ENCODE measurements at places on chromosomes 3 and 15.
A peak's percentile ranks its signal among the peaks of the same experiment; 100 is the strongest.

DNA sequence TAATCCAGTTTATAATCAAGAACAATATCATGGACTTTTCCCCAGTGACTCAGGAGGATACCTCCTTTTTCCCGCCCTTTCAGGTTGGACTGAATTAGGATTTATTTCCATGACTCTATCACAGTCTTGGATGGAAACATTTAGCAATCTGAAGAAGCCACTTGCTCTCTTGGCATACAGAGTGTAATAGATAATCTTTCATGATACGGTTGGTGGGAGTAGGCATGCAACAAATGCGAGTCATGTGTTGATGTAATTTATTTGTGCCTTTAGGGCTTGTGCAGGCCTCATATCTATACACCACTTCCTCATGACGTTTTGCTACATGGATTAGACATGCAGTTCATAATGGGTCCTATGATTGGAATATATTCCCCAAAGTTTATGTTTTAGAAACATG lies 54.2 kb upstream of the MCTP2 start:
- no peak for DNase-seq

GRCh38 chr3:46561951-46562350 lies 4.2 kb downstream of the LRRC2 start:
- no peak for DNase-seq

DNA sequence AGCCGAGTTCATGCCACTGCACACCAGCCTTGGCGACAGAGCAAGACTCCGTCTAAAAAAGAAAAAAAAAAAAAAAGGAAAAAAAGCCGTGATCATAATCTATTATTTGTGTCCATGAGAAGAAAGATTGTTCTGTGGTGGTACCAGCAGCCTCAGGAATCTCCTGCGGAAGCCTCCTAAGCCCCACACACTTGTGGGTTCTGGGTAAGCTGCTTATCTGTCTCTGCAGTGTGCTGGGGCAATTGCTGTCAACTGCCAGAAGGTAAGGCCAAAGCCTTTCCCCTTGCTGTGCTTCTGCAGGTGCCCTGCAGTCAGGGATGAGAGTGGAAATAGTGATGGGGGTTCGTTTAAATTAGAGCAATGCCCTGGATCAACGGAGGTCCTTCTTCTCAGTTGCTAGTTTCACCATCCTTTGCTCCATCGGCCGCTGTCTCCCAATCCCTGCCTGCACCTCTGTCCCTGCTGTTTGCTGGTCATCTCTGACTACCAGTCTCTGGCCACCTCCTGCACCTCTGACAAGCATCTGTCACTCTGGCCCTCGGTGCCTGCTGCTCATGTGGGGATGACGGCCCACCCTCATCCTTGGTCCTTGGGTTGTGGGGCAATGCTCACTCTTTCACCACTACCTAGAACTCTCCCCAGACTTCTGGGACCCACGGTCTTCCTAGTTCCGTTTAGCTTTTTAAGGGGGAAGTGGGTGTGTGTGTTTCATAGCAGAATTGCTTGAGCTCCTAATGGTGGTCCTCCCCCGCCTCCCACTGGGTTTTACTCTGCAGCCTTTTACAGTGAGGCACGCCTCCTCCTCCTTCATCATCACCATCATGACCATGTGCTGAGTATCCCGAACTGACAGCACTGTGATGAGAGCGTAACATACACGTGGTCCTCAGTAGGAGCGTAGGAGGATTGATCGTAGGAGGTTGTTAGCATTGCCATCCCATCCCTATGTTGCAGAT lies 25.5 kb downstream of the CHRD start:
- DNase-seq = peak; percentile 95

GRCh38 chr15:85174521-85174920 lies 192.9 kb downstream of the PDE8A start:
- no peak for DNase-seq

GRCh38 chr3:1348547-1348946 lies 255.7 kb downstream of the CNTN6 start:
- no peak for DNase-seq

GRCh38 chr3:49470714-49471420 lies 800 bp downstream of the DAG1 start:
- DNase-seq = peak; percentile 70

- DNase-seq = no peak
These were observed 243.5 kb upstream of the SLCO3A1 start for GRCh38 chr15:91609966-91610365.

- peak; percentile 33 for DNase-seq
These were observed 421 bp downstream of the BMF start for GRCh38 chr15:40108061-40108854.

DNA sequence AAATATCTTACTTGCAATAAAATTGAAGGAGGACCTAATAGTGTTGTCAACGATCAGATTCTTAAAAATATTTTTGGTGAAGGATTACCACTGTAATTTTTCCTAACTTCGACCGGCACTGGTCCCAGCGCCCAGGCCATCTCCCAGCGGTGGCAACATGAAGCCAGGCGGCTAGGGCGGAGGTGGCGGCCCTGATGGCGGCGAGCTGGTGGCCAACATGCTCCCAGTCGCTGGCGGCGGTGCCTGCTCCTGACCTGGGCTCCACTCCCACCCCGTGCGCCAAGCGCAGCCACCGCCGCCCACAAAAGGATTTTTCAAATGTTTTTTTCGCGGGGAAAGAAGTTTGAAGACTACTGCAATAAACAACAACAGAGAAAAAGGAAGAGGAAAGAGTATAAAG lies 56.5 kb upstream of the B3GALNT1 start:
- no peak for DNase-seq

DNA sequence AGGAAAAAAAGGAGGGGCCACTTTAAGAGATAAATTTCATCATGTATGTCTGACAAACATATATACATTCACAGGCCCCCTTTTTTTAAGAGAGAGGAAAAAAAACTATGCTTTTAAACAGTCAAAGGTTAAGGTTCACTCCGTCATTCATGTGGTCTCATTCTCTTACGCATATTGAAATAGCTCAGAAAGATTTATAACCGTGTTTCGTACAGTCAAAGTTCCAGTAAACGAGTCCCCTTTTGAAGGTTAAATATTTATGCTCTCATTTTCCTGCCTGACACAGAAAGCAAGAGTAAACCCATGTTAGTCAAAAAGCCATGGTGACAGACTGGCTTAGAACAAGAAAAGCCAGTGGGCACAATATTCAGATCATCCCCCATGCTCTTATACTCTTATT lies 248.0 kb upstream of the ARRDC4 start:
- no peak for DNase-seq

DNA sequence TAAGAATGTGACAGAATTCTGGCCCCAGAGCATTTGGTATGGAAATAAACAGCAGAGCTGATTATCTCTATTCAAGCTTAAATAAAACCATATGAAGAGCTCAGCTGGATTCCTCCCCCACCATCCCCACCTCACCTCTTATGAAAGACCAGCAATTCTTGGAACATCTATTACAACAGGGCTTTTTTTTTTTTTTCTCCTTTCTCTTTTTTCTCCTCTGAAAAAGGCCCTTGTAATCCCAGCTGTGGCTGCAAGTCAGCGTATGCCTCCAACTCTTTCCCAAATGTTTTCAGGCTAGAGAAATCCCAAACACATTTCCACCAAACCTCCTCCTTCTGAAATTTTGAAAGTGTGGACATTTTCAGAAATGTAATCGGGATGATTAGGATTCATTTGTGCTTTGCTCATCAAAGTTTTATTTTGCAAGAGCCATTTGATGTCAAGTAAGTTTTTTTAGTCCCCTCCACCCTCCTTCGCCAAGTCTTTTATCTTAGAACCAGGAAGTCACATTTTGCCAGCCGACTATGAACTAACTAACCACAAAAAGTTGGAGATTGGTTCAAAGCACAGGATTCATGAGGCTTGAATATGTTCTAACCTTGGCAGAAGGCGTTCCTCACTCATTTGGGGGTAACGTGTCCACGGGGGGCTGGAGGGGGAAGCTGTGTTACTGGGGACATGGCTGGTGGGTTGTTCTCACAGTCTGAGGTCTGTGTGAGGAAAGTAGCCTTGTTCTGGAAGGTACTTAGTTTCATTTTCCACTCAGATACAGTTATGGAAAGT lies 142.0 kb upstream of the PDZRN3 start:
- no peak for DNase-seq

GRCh38 chr15:27694506-27695087 lies 404.5 kb downstream of the OCA2 start:
- DNase-seq = no peak

DNA sequence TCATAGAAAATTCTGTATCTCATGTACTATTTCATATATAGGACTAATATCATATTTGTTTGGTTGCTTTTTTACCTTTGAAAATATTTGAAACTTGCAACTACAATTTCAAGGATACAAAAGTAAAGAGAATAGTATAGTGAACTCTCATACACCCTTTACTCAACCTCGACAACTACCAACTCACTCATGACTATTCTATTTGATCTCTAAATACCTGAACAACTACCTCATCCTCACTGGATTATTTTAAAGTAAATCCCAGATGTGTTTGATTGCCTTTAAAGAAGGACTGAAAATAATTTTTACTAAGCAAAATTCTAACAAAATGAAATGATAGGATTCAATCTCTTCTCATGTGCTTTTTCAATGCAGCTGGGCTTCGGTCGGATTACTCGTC lies 12.1 kb downstream of the TMPRSS7 start:
- DNase-seq = no peak

GRCh38 chr3:68483041-68483440 lies 449.3 kb downstream of the TAFA4 start:
- DNase-seq = peak; percentile 56

GRCh38 chr3:115438799-115439198 lies 184.5 kb upstream of the GAP43 start:
- no peak for DNase-seq

- DNase-seq = no peak
These were observed 26.9 kb upstream of the TPM1 start for GRCh38 chr15:63015618-63016017.

GRCh38 chr3:175336406-175337133 lies 477.4 kb downstream of the NAALADL2 start:
- no peak for DNase-seq

GRCh38 chr3:113169891-113170452 lies 41.4 kb upstream of the BOC start:
- DNase-seq = no peak

DNA sequence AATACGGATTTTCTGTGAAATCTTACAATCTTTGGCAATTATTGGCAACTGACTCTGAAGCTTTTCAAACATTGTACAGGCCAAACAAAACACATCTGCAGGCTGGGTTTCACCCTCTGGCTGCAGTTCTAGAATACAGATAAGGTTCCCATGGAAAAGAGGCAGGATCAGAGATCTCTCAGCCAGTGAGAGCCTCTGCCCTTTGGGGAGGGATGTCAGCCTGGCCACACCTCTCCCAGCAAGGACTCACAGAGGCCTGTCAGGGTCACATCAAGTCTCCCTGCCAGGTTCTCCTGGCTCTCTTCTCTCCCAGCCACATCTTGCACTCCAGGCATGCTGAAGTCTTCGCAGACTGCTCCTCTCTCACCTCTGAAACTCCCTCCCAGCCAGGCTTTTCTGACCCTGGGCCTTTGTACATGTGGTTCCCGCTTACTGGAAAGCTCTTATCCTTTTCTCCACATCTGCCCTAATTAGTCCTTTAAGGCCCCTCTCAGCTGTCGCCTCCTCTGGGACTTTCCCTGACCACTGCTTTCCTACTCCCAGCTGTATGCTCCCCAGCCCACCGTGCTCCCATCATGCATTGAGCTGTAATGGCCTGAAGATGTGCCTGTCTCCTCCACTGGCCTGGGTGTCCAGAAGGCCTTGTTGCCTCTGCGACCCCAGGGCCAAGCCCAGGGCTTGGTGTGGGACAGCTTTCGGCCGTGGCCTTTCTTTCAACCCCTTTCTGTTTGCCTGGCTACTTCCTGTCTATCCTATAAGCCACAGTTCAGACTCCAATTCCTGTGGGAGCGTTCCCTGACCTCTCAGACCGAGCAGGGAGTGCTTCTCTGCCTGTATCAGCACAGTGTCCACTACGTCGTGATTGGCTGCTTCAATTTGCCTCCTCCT lies 4.3 kb downstream of the RBP1 start:
- DNase-seq = peak; percentile 81

DNA sequence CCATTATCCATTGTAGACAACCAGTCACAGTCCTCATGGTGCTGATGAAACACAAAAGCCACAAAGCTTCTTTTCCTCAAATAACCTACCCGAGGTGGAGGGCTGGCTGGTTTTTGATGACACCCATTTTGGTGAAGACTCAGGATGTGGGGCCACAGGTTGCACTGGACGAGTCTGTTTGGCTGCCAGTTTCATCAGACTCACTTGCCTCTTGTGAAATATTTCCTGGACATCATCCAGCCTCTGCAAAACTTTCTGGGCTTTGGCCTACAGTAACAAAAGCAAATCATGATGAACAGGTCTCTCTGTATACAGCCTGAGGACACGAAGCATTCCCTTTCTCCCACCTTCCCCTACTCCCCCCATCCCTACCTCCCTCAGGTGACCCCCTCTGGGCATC lies 42.2 kb downstream of the B3GNT5 start:
- DNase-seq = no peak

- DNase-seq = no peak
These were observed 491.0 kb downstream of the ROBO2 start for GRCh38 chr3:77530870-77531269.

GRCh38 chr3:139302084-139302800 lies 41.6 kb upstream of the MRPS22 start:
- DNase-seq = no peak

DNA sequence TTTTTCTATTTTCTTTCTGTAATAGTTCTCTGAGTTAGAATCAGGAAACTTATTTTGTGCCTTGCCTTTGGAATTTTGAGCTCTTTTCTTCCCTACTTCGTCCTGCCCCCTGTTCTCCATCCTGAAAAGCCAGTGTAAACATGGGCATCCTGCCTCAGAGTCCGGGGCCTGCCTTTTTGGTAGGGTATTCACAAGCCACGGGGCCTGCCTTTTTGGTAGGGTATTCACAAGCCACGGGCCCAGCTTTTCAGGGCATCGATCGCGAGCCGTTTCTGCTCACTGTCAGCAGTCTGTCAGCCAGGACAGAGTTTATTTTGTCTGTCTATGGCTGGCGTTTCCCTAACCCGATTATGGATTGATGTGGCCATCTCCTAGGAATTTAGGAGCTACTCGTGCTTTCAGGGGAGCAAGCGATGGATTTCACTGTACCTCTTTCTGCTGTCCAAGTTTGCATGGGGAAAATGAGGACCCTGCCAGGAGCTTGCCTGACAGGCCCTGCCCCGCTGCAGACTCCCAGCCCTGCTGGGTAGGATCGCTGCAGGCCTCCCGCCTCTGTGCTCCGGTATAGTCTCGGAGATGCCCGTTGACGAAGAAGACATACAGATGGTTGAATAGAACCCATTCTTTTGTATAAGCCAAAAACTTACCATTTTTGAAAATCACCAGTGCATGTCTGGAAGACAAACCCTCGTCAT lies 12.8 kb downstream of the SYNM start:
- DNase-seq = no peak

All from NCI-H82 (cell line).